ENCODE measurements at places on chromosomes 5 and 9.

GRCh38 chr5:91059409-91059808 lies 323.7 kb downstream of the ARRDC3 start:
- no peak for DNase-seq

DNA sequence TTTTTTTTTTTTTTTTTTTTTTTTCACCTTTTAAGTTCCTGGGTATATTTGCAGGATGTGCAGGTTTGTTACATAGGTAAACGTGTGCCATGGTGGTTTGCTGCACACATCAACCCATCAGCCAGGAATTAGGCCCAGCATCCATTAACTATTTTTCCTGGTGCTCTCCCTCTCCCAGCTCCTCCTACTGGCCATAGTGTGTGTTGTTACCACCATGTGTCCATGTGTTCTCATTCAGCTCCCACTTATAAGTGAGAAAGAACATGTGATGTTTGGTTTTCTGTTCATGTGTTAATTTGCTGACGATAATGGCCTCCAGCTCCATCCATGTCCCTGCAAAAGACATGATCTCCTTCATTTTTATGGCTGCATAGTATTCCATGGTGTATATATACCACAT lies 350.5 kb downstream of the MAN2A1 start:
- no peak for DNase-seq

DNA sequence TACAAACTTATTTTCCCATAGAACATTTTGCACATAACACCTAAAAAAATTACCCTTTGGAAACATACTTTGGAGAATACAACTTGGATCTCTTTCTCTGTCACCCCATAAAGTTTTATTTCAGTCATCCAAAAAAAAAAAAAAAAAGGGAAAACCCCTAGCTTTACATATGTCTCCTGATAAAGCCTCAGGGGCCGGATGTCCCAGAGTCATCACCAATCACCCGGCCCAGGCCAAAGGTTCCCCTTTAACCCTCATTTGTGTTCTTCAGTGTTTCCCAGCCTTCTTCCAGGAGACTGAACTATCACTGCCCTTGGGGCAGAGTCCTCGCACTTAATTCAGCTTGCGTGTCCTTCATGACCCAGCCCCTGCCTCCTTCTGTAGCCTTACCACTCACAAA lies 28.8 kb downstream of the ANXA6 start:
- no peak for DNase-seq

DNA sequence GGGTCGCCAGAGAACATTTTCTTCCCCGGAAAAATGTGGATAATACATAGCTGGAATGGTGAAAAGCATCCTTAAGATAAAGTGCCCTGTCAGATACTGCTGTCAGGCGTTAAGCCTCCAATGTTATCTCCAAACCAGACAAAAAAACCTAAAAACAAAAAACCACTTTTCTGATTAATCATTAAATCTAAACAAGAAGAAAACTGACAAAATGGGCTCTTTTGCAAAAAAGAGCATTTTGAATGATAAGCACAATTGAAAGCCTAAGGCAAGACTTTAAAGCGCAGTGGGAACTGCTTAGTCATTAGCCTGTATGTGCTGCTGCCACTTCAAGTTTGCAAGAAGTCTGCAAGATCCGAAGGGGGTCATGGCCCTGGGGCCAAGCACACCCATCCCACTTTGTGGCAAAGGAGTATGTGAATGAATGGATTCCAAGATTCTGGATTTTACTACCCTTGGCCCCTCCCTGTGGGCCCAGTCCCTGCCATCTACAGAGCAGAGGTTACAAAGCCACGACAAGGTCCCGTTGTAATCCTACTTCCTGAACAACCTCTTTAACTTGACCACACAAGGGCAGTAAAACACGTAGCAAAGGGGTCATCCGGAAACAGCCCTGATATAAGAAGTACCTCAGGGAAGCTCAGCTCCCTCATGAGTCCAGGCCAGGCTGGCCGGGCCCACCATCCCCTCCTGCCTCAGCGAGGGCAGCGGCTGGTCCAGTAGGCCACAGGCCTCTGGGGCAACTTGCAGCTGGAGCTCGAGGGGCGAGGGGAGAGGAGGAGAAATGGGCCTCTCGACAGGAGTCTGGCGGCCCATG lies 29.7 kb downstream of the SHB start:
- no peak for DNase-seq

DNA sequence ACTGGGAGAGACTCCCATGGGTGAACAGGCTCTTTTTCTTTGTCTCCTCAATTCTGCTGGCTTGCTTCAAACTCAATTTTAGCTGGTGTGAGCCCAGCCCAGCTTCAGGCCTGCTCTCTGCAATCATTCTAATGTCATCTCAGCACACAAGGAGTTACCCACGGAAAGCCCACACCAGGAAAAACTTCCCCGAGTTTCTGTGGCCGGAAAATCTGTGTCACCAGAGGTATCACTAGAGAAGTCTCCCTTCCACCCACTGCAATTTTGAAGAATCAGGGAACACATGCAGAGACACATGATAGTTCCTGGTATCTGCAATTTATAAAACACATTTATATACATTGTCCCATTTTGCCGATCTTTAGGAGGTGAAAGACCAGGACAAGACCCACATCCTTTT lies 13.5 kb upstream of the NDFIP1 start:
- DNase-seq, result no peak

- DNase-seq, result no peak
Observed at GRCh38 chr5:55737793-55738192, at the start of gene DDX4. Gene DDX4, plus strand, starts transcription at chr5:55738061. Its CDS starts 903 bp downstream, at chr5:55738964.

DNA sequence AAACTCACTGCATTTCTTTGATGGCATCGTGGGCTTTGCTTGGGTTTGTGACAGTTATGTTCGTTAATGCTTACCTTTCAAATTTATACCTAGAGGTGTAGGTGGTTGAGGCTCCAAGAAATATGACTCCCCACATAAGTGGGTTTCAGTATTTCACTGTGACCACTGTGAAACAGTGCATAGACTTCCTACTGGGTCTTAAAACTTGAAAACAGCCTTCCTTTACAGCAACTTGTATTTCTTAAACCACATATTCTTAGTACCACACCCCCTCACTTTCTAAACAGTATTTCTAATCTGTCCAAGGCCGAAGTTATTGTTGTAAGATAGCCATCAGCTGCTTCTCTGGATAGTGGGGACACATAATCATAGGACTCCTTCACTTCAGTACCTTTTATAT lies 48.3 kb downstream of the TMEFF1 start:
- no peak for DNase-seq

DNA sequence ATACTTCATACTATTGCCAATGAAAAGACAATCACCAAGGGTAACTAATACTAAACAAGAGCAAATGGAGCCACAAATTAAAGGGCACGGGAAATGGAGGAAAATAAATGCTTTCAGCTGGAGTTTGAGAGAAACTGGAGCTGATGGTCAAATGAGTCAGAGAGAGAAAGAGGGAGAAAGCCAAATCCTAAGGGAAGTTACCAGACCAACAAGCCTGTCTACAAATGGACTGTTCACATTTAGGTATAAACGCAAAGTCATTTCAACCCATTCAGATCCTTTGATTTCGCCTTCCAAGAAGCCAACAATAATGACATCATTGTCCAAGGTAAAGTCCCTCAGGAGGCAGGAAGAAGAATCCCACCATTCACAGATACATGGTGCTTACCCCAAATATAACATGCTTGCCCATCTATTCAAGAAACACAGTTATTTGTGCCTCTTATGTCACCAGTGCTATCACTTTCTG lies 351.8 kb downstream of the RAB3C start:
- no peak for DNase-seq

DNA sequence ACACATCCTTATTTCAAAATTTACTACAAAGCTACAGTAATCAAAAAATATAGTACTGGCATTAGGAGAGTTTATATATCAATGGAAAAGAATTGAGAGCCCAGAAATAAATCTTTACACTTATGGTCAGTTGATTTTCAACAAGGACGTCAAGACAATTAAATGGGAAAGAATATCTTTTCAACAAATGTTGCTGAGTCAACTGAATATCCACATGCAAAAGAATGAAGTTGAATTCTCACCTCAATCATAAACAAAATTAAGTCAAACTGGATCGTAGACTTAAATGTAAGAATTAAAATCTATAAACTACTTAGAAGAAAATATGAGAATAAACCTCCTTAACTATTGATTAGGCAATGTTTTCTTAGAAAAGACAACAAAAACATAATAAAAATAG lies 61.5 kb upstream of the PRR16 start:
- DNase-seq, result no peak

DNA sequence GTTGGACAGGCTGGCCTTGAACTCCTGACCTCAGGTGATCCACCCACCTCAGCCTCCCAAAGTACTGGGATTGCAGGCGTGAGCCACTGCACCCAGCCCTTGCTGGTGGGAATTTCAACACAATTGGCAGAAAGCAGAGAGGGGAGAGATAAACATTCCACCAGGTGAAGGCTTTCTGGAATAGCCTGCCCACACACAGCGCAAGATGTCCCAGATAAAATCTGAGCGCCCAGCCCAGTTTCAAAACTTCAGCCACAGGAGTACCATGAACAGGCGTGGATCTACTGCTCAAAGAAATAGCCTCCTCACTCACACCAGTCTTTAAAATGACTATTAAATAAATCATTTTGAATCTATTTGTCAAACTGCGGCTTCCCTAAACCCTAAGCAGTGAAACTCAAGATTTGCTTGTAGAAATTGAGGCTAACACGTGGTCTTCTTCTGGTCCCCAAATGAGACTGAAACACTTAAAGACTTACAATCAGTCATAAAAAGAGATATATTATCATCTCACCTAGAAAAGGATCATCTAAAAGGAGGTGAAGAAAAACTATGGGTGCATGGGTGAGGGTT lies 34.7 kb downstream of the CAPSL start:
- DNase-seq, result no peak

GRCh38 chr9:81861644-81862043 lies 66.6 kb upstream of the SPATA31D4 start:
- no peak for DNase-seq

DNA sequence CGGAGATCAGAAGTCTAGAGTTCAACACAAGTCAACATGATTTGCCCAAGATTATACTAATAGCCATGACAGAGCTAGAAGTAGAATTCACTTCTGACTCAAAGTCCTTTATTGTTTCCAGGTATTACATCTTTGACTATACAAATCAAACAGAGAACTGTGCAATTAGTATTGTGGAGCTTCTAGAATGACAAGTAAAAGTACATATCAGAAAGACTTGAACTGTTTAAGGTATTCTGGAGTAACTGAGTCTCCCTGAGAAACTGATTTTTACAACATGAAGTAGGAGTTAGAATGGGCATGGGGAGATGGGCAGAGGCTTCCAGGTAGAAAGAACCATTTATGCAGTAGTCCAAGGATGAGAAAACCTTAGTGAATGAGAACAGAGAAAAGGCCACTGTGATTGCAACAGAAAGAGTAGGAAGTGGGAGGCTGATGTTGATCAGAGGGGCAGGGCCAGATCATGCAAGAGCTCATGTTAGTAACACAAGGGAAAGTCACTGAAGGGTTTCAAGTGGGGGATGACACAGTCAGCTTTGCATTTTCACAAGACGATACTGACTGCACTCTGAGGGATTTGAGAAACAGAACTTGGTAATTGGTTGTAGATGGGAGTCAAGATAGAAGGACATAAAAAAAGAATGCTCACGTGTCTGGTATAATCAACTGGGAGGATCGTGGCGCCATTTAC lies 280.7 kb downstream of the RFX3 start:
- no peak for DNase-seq

DNA sequence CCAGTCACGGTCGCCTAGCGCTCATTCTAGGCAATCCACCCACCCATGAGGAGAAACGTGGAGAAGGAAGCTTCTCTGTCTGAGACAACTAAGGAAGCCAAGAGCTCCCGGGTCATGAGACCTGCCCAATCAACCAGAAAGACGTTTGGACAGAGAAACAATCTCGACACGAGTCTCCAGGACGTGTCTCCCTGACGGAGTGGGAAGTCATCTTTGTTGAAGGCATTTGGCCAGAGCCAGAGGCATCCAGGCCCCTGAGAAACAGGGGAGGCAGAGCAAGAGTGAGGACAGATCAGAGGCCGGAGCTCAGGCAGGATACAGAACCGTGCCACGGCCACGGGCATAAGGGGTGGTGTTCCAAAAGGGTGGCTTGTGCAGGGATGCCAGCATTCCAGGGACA lies 479.0 kb downstream of the SPATA31A7 start:
- no peak for DNase-seq

GRCh38 chr9:83508067-83508466 lies 30.1 kb downstream of the FRMD3 start:
- DNase-seq, result no peak

DNA sequence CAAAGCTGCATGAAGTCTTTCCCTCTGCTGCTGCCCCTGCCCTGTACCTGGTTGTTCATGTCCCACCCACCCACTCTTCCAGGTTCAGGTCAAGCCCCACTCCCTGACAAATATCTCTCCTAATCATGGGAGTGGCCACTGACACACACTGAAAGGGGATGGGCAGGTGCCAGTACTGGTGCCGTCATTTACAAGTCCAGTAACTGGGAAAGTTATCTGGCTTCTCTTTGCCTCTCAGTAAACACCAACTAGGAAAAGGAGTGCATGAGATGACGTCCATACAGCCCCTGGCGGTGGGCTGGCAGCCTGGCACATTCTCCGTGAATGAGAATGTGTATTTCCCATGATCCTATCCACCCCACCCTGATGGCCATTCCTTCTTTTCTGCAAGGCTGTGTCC lies 225.2 kb downstream of the FSTL4 start:
- no peak for DNase-seq

DNA sequence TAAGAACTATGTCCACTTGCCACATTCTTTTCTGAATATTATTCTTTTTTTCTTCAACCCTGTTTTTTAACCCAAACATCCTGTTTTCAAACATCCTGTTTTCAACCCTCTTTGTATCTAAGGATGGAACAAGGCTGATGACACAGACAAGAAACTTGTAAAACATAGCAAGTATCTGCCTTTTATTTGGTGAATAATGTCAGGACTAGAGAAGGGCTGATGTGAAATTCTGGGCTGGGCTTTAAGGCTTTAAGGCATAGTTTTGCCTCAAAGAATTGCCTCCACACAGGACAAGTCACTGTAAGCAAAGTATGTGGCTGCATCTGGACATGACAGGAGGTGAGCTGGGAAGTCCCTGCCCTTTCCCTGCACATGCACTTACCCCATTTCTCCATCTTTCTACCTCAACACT lies 42.5 kb upstream of the RIC1 start:
- DNase-seq, result no peak

GRCh38 chr9:112038017-112038408 lies 137.1 kb downstream of the SUSD1 start:
- no peak for DNase-seq

DNA sequence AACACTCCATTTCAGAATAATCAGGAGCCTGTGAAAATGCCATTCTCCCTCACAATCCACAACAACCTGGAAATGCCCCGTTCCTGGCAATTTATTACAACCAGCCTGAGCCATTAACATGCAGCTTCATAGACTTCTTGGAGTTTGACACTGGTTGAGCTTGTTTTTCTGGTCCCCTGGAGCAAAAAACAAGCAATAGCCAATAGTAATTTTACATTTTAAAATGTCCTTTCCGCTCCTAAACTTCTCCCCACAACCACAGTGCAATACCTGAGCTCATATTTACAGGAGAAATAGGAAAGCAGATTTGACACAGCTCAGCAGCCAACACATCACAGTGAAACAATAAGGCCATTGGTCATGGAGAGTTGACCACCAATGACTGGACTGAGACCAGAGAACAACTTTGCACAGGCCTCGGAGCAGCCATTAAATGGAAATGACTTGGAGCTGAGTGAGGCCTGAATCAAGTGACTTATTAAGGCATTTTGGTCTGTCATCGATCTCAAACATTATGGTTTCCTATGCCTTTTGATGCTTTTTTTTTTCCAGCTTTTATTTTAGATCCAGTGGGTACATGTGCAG lies 73.0 kb downstream of the ENC1 start:
- no peak for DNase-seq

GRCh38 chr9:31799953-31800609 lies 584.4 kb upstream of the ACO1 start:
- peak; percentile 72 for DNase-seq
